ENCODE measurements at places on chromosomes 4 and X. TPM values are rescaled to one million over a fixed set of nuclear protein-coding genes. Genes with fewer than 3 reads are reported as not detected.

Gene GAGE1
- not detected for total RNA-seq

DNA sequence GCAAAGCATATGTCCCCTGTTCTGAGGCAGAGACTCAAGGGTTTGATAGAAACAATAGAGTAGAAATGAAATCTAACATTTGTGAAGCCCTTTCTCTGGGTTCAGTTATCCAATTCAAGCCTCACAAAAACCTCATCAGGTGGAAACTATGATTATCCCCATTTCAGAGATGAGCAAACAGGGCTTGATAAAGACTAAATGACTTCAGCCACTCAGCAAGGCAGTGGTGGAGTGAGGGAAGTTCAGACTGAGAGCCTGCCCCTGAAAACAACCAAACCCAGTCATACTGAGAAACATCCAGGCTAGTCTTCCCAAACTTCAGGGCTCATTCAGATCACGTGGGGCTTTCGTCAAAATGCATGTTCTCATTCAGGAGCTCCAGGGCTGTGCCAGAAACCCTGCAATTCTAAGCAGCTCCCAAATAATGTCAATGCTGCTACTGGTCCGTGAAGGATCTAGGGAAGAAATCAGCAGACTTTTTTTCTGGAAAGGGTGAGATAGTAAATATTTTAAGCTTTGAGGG lies 109.6 kb upstream of the KIT start:
- no peak for DNase-seq

Gene CLDN2
- total RNA-seq = 2.0 TPM

- DNase-seq = no peak
Observed at GRCh38 chrX:31139961-31140360, 68.1 kb upstream of the FTHL17 start.

- no peak for DNase-seq
Observed at GRCh38 chr4:165425629-165426028, 46.8 kb downstream of the CPE start.

Gene GPR78
- total RNA-seq = 0.17 TPM

DNA sequence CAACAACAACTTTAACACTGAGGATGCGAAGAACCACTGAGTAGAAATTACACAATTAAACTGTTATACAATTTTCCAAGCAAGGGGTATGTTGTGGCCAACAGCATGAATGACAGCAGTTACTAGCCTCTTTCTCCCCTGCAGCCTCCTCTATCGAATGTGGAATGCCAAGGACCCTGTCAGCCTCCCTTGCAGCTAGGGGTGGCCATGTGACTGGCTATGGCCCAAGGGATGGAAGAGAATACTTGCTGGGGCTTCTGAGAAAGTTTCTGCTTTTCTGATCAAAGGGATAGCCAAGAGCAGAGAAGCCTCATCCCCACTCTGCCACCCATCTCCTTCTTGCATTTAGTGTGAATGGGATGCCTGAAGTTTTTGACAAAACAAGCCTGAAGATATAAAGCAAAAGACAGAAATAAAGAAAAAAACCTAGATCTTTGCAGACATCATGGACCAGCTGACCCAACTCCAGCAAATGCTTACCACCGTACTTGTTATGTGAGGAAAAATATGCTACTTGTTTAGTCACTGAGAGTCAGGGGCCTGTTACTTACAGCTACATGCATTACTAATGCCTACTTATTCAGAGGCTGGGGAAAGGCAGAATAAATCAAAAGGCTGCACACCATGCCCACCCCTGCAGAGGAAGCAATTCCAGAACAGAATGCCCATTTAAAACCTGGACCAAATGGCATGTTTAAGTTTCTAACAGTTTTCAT lies 32.0 kb downstream of the DCTD start:
- peak; percentile 7 for DNase-seq

GRCh38 chr4:181825564-181825963 lies 417.6 kb upstream of the TENM3 start:
- no peak for DNase-seq

DNA sequence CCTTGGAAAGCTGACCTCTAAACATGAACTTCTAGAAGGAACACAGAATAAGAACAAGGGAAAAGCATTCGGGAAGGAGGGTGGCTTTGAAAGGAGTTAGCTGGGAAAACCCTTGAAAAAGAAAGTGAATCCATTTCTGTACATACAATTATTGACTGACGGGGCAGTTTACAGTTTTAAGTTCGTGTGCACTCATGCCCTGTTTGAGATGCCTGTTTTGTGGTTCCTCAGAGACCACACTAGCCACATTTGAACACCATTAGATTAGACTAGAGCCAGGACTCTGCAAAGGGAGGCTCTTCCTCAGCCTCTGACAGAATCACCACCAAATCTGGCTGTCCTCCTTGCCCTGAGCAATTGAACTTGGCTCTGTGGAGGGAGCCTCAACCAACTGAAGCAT lies 158.3 kb downstream of the PALLD start:
- DNase-seq = no peak

Gene HTN3
- total RNA-seq = not detected

DNA sequence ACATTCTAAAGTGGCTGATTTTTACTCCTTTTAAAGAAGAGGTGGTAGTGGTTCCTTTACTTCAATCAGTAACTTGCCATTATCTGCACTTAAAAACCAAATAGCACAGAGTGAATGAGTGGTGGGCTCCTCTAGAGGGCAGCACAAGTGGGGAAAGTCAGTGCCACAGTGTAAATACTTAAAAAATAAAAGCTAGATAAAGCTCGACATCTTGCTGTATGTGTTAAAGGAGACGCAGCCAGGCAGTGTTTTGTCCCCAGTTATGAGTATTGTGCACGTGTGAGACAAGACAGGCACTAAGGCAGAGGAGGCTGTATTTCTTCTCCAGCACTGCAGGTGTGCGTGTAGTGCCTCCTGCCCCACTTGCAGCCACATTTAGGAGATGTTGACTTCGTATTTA lies 24.6 kb downstream of the NAP1L5 start:
- DNase-seq = no peak

Gene RAB40A
- total RNA-seq = not detected

Gene MAP7D2
- total RNA-seq = 1.3 TPM

GRCh38 chrX:13078739-13079444 lies 34.5 kb upstream of the FAM9C start:
- peak; percentile 76 for DNase-seq

Gene TMEM31
- total RNA-seq = 0.43 TPM

GRCh38 chr4:53771326-53771725 lies 180.0 kb upstream of the LNX1 start:
- no peak for DNase-seq

DNA sequence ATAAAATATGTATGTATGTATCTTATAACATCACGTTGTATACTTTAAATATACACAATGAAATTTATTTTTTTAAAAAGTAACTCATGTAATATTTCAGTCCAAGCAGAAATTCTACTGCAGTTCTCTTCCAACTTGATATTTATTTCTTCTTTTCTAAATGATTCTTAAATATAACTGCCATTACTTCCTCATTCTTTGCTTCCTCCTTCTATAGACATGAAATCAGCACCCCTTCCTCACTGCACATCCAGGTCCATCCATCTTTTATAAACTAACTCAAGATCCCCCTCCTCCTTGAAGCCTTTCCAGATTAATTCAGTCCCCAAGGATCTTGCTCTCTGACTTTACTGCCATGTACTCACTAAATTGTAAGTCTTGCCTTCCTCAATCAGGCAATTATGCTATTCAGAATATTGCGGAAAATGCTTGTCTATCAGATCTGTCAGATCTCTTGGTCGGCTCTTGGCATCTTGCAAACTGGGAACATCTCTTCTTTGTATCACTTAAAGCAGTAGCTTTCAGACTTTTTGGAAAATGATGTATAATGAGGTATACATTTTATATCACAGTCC lies 3.7 kb downstream of the GPRIN3 start:
- no peak for DNase-seq

DNA sequence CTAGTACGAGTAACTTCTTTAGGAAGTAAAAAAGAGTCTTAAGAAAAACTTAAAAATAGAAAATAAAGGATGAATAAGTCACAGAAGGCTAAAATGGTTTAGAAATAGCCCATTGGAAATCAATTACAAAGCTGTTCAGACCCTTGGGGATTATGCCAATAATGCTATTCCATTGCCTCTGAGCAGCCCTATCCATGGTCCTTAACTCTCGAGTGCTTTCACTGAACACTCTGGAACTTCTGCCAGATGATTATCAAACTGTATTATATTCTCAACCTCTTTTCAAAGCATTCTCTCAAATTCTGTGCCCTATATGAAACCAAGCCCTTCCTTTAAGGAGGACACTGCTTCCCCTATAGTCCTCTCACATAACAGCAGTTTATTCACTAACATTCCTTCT lies 17.0 kb downstream of the SLC9B1 start:
- peak; percentile 12 for DNase-seq

DNA sequence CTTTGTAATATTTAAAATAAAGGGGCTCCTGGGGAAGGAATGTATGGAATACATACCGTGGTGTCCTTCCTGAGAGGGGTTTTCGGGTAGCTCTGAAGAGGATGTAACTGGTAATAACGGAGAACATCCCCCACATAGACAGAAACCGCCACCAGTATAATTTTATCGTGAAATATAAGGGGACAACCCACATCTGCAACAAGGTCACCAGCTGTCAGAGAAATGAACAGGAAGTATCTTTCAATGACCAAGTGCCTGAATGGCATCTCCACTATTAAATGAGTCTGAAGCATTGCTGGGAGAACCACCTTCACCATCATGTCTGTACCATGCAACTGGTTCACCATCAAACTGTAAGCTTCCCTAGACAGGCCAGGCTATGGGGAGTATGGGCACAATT lies 31.7 kb downstream of the RNF175 start:
- no peak for DNase-seq

DNA sequence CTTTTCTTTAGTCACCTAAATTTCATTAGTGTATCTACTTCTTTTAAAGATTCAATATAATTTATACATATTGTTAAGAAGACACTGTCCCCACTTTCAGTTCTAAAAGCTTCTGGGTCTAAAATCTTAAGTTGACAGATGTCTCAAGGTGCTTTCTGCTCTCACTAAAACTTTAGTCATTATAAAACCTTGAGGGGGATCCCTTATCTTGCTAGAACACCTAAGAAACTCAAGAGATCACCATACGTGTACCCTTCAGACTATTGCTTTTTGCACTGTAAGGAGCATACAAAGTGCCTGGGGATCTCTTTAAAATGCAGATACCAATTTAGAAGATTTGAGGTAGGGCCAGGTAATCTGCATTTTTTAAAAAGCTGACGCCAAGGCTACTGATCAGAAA lies 30.1 kb downstream of the CYBB start:
- no peak for DNase-seq

Gene BEX1
- total RNA-seq = 16.6 TPM

GRCh38 chrX:134764202-134764785 lies 106.0 kb upstream of the PLAC1 start:
- DNase-seq = no peak

Gene CWH43
- not detected for total RNA-seq

- DNase-seq = peak; percentile 91
Observed at GRCh38 chrX:129759576-129760061, 20.1 kb upstream of the SASH3 start.

Gene MAGED1
- 440 TPM for total RNA-seq

Measured in astrocyte (in vitro differentiated cells and primary cell).